Smooth muscle cell of the brain vasculature (primary cell): ENCODE measurements at places on chromosomes 4 and X.

GRCh38 chrX:78124307-78124706, 15.1 kb downstream of the TAF9B start:
- DNase-seq = no peak

- peak; percentile 2 for DNase-seq
Measured at GRCh38 chrX:120560405-120560841, 339 bp downstream of the CUL4B start.

DNA sequence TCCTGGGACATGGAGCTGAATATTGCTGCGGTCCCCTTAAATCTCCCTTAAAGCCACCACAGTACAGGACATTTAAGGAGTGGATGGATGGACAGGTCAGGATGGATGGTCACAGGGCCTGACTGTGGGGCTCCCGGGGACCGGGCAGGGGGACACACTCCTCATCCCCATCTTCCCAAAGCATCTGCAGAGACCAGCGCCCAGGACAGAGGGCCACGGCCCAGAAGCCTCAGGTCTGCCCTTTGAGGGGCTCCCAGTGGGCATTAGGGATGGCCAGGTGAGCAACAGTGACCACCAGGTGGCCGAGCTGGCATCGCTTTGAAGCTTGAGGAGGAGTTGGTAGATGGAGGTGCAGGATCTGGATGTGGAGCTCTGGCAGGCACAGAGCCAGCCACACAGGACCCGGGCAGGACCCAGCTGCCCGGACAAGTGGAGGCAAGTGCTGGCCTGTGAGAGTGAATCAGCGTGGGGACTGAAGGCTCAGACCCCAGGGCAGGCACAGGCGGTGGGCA, 51.4 kb downstream of the ABLIM2 start:
- DNase-seq = no peak

DNA sequence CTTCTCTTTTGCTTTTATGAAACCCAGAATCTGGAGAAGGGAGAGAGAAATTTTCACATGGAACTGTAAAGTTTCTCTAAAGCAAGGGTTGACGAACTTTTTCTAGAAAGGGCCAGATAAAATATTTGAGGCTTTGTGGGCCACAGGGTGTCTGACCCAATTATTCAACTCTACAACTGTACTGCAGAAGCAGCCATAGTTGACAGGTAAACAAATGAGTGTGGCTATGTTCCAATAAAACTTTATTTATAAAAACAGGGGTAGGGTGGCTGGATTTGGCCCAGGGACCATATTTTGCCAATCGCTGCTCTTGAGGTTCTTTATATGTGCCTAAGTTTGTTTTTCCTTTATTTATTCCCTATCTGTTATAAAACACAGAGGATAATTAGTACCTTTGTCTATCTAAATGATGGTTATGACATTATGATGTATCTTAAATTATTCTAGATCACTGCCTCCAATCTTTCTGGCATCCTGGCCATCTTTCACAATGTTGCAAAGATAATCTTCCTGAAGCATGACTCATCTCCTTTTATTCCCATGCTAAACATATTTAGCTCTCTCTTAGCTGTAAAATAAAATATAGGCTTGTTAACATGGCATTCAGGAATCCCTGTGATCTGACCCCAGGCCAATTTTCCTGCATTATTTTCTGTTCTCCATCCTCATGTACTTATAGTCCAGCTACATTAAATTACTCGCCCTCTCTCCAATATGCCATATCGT, 106.8 kb upstream of the CBLL2 start:
- no peak for DNase-seq

DNA sequence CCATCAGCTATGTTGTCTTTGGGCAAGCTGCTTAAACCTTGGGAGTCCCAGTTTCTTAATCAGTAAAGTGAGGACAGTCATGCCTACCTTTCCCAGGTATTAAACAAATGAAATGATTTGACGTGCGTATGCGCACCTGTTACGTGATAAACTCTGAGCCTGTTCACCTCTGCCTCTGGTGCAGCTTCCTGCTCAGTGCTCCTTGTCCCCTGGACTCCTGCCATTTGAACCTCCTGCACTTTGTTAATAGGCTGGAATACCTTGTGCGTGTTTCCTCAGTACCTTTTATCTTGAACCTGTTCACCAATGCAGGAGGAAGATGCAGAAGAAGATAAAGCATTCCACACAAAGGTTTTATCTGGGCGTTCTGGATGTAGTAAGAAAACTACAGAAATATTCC, 211.9 kb downstream of the CEP135 start:
- no peak for DNase-seq

GRCh38 chr4:117637347-117637746, 396.9 kb upstream of the NDST3 start:
- no peak for DNase-seq

DNA sequence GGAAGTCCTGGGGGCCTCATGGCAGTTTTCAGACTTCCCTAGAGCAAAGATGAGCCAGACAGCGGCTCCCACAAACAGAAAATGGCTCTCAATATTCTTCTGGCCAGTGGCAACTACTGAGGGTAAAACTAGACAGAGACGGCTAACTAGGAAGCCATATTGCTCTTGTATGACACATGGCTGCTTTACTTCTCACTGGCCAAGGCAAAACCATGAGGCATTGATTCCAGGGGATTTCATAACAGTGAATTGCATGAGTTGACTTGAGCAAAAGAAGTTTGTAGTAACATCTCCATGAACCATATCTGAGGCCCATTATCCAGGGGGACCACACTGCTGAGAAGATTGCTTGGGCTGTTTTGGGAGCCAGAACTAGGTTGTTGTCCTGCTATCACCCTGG, 13.7 kb upstream of the TLR8 start:
- DNase-seq = no peak

- peak; percentile 2 for DNase-seq
Measured at GRCh38 chrX:14528629-14529289, 577 bp upstream of the GLRA2 start.

GRCh38 chrX:115251458-115252233, 17.8 kb upstream of the LRCH2 start:
- no peak for DNase-seq

- no peak for DNase-seq
Measured at GRCh38 chr4:38392223-38392855, 271.7 kb upstream of the KLF3 start.

- DNase-seq = no peak
Measured at GRCh38 chrX:51024106-51024696, 113.7 kb downstream of the BMP15 start.

DNA sequence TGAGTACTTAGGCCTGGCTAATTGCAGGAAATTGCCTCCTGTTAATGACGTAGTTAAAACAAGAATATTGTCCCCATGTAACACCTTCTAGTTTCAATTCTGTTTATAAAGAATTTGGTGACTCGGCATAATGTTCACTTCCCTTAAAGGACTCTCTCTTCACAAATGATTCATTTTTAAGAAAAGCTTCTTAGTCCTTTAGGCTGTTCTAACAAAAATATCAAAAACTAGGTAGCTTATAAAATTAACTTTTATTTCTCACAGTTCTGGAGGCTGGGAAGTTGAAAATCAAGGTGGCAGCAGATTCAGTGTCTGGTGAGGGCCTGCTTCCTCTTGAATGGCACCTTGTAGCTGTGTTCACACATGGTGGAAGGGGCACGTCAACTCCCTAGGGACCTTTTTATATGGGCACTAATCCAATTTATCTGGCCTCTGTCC, 23.8 kb downstream of the COL25A1 start:
- no peak for DNase-seq
